ENCODE measurements at places on chromosomes 5 and 9.

DNA sequence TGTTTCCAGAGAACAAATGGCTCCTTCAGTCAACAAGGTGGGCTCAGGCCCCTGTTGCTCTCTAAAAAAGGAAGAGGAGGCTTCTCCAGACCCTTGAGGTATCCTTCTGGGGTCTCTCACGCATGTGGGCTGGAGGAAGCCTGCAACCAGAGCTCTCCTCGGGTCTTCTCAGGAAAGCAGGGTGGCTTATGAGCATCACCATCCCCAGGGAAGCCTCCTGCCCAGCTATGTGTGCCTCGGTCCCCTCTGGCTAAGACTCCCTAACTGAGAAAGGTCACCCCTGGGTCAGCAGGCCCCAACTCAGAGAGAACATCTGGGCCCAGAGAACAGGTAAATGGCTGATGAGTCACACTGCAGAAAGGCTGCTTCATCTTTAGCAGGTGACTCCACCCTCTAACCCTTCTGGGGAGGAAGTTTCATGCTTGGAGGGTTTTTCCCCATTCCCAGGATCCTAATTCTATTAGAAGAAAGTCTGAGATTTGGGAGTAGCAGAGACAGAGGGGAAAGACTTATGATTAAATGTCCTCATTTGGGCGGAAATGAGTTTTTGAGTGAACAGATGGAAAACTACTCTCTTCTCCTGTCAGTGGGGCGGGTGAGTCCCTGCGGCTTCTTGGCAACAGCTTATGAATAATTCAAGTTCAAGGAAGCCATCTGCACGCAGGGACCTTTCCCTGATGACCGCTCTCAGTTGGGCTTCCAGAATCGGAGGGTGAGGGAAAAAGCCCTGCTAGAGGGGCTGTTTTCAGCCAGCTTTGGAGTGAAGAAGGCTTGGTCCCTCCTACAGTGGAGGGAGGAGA is 41.9 kb downstream of the TGFBI start:
- no peak for DNase-seq

- DNase-seq, result no peak
Measured at GRCh38 chr5:132281856-132282614, 12.2 kb upstream of the SLC22A4 start.

DNA sequence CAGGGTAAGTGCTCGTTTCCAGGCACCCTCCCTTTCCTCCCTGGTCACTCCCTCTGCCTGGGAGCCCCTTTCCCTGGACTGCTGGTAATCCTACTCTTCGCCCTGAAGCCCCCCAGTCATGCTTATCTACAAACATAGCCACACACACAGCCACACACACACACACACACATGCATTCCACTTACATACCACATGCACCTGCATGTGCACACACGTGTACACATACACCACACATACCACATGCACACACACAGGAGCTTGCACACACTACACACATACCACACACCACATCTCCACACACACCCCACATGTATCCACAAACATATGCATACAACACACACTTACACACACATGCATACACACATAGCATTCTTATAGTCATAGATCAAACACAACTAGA is 358.5 kb downstream of the GADD45G start:
- no peak for DNase-seq

- DNase-seq, result no peak
Measured at GRCh38 chr9:21590058-21590996, 108.2 kb upstream of the IFNE start.

DNA sequence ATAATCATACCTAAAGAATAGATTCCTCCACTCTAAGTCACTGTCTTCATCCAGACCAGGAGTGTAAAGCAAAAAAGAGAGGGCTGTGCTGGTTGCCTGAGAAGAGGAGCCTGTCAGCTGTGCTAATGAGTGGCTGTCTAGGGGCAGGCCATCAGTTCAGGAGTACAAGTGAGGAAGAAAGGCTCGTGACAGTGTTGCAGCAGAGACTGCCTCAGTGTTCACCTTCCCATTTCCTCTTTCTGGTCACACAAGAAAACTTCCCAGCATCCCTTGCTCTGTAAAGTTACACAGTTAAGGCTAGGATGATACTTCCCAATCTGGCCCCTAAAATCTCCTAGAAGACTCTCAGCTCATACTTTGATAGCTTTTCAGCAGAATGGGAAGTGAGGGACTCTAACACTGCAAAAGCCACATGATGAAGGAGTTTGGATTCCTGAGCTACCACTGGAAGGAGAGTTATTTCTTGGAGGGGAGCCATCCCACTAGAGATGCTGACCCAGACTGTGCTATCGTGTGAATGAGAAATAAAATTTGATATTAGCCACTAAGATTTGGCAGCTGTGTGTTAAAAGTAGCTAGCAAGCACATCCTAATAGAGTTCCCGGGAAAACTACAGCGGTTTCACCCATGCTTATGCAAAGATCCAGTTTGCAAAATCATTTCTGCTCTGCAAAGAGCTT is 67.1 kb downstream of the ADAMTS12 start:
- DNase-seq, result no peak

- DNase-seq, result no peak
Measured at GRCh38 chr5:62386824-62387223, 16.9 kb downstream of the DIMT1 start.

- DNase-seq, result no peak
Measured at GRCh38 chr5:67206929-67207328, 10.3 kb upstream of the CD180 start.

- no peak for DNase-seq
Measured at GRCh38 chr9:8430945-8431344, 631.4 kb upstream of the DMAC1 start.

DNA sequence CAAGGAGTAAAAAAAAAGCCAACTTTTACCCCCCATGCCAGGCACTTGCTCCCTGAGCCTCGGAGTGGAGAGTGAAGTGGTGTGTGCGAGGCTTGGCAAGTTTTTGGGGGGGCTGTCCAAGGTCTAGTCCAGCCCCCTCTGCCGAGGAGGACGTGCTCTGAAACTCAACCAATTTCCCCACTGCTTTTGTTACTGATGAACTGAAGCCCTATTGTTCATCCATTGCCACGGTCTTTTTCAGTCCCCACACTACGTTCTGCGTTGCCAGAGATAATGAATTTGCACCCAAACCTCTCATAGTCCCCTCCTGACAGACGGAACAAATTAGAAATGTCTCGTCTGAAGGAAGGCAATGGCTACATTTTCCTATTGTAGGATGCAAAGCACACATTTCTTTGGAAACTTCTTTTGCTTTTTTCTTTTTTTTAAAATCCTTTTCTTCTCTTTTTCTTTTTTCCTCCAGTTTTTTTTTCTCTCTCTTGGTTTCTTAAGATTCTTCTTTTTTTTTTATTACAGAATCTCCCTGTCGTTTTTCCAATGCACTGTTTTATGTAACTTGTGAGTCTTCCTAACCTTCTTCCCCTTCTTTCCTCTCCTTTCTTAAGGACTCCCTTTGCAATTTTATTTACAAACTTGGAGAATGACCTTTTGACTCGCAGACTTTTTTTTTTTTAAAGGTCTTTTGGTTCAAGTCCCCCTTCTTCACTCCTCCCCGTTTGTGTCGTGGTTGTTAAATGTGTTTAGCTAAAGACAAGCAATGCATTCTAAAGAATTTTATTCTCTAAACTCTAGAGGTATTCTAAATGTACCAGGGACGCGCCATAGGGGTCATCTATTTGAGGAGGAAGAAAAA is 209.5 kb downstream of the MEF2C start:
- DNase-seq, result no peak

DNA sequence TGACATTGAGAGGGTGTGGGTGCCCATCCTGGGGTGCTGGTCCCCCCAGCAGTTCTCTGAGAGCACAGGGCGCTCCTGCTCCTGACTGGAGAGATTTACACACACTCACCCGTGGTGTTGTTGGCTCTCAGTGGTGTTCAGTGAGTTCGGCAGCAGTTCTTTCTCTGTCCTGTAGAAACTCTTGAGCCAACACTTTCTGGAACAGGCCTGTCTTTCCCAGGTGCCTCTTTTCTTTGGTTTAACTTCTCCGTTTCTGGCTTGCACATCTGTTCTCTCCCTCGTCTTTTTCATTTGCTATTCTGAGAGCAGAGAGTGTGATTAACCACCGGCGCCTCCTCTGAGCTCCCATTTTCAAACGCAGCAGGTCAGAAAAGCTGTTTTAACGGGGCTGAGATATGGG is 284.5 kb downstream of the IRX2 start:
- DNase-seq, result no peak

DNA sequence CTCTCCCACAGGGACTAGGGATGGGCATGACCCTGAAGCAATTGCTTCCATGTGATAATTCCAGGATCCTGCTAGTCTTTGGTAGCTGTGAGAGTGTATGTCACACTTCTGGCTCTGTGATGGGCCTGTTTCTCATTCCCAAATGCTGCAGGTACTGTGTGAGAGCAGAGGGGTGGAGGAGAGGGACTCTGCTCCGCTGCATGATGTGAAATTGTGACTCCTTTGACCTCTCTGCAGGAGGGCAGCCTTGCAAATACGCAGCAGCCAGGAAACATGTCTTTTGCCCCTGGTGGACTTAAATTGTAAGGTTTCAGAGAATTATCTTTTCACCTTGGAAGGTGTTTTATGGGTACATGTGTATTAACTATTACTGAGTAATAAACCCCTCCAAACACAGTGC is 61.6 kb downstream of the SFXN1 start:
- no peak for DNase-seq

GRCh38 chr9:109792951-109793546 is 13.1 kb downstream of the PALM2AKAP2 start:
- no peak for DNase-seq

DNA sequence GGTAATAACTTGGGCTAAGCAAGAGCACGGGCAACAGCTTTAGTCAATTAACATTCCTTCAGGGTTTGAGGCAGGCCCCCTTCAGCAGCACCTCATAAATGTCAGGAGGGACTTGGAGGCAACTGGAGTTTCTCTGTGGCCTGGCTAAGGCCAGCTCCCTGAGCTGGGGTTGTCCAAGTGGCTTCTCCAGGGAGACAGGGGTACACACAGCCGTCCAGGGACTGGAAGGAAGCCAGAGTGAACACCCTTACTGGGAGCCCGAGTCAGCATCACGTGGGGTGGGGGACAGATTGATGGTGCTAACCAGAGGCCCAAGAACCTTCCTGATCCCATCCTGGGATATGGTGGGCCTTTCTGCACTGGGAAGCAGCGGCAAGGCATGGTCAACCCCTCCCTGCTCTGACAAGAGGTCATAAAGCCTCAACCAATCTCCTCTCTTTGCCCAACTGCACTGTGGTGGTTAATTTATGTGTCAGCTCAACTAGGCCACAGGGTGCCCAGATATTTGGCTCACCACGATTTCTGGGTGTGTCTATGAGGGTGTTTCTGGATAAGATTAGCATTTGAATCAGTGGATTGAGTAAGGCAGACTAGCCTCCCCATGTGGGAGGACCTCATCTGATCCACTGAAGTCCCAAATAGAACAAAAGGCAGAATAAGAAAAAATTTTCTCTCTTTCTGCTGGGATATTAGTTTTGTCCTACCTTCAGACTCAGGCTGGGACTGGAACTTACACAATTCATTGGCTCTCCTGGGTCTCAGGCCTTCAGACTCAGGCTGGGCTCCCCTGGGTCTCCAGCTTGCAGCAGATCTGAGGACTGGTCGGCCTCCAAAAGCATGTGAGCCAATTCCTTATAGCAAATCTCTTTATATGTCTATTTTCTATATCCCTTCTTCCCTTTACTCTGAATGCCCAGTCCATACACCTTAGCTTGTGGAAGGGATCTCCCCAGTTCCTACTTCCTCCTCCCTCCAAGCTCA is 127.2 kb upstream of the LARP1 start:
- no peak for DNase-seq

DNA sequence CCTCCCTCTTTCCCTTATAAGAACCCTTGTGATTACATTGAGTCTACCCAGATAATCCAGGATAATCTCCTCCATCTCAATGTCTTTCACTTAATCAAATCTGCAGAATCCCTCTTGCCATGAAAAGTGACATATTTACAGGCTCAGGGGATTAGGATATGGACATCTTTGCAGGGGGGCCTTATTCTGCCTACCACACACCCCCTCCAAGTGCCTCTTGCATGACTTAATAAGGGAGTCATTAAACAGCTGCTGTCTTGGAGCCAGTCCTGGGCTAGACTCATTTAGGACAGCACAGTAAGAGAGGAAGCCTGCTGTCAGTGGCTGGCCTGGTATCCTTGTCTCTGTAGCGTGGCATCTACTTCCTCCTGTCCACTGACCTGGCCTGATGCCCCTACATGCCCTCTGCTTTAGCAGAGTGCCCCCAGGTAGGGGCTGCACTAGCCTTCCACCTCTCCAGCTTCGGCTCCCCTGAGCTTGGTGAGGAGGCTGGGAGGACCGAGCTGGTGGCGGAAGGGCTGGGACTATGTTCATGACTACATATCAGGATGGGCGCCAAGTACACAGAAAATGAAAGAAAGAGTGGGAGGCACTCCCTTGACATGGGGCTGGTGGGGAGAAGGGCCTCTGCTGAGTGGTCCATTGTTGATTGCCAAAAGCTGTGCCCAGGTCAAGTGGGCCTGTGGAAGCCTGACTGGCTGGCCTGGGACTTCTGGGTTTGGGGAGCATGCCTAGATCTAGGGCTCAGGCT is 17.2 kb downstream of the ENHO start:
- DNase-seq, result peak; percentile 37

DNA sequence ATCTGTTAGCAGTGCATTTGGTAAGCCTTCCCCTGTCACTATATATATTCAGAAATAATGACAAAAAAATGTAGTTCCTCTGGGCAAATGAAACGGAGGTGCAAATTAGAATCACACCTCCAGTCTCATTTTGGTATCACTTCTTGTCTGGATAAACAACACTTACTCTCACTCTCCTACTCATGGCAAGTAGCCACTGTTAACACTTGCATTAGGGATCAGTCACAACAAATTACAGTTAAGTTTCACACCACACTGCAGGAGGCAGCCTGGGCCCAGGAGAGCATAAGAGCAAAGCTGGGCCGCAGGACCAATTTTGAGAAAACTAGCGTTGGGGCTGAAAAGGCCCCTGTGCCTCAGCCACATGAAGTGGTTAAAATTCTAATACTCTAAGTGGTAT is 161.0 kb downstream of the ELAVL2 start:
- no peak for DNase-seq

- DNase-seq, result no peak
Measured at GRCh38 chr5:31396611-31397295, 135.1 kb downstream of the DROSHA start.

DNA sequence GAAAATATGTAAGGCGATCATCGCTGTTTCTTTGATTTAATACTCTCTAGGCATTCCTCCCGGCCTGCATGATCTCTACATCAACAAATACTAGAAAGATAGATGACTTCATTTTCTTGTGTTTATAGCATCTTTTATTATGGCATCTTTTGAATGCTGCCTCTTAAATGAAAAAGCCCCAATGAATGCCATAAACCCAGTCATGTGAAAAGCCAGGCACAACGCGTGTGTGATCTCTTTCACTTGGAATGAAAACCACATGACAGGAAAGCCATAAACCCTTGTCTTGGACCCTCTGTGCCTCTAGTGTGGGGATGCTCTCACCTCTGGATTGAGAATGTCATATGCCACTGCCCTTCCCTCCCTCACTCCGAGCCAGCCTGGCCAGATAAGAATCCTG is 476.2 kb downstream of the SEMA5A start:
- no peak for DNase-seq

Data from ascending aorta (tissue), 2 donors.